ENCODE measurements at places on chromosomes 2 and 18.
A peak's percentile ranks its signal among the peaks of the same experiment; 100 is the strongest.

DNA sequence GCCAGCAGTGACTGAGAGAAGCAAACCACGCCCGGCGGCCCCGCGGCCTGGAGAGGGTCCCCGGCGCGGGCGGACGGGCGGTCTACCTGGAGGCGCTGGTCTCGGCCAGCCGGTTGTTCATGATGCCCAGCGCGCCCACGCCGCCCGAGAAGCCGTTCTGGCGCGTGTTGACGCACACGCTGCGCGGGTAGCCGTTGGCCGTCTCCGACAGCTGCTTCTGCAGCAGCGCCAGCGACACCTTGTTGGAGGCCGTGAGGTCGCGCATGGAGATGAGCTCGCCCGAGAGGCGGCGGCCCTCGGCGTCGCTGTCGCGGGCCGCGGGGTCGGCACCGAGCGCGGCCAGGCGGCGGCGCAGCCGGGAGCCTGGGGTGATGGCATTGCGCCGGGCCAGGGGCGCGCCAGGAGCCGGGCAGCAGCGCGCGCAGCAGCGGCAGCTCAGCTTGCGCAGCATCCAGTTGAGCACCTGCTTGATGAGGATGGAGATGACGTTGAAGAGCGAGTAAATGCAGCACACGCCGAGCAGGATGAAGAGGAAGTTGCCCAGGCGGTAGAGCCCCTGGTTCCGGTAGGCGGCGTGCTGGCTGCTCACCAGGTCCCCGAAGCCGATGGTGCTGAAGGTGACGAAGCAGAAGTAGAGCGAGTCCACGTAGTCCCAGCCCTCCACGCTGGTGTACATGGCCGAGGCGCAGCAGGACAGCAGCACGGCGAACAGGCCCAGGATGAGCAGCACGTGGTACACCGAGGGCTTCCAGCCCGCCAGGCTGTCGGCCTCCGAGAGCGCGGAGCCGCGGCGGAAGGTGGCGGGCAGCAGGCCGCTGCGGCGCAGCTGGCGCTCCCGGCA, 118.1 kb downstream of the MSH2 start:
- peak; percentile 57 for DNase-seq

- no peak for DNase-seq
Observed at GRCh38 chr2:203869223-203870042, 1.9 kb downstream of the CTLA4 start.

GRCh38 chr2:205808486-205809121, 126.3 kb downstream of the NRP2 start:
- DNase-seq, result no peak

- no peak for DNase-seq
Observed at GRCh38 chr2:111054791-111055691, 65.7 kb upstream of the BCL2L11 start.

GRCh38 chr2:21803550-21803949, 679.8 kb downstream of the TDRD15 start:
- no peak for DNase-seq

DNA sequence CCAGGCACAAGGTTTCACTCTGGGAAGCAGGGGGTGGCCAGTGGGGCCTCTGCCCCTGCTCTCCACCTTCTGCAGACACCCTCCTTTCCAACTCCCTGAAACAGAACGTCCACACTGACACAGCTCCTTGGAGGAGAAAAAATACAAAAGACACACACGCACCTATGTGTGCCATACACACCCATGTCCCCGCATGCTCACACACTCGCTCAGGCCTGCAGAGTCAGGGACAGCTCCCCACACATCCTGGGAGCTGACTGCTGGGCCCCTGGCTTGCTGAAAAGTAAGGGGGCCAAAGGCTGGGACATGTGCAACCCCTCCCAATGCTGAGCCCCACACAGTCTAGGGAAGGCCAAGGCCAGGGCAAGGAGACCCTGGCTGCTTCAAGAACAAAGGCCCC, 200.5 kb downstream of the TNS1 start:
- no peak for DNase-seq
